Activated CD8-positive, alpha-beta memory T cell treated with anti-CD3 and anti-CD28 coated beads for 48 hours (primary cell): ENCODE measurements at places on chromosomes 12 and 14.

DNA sequence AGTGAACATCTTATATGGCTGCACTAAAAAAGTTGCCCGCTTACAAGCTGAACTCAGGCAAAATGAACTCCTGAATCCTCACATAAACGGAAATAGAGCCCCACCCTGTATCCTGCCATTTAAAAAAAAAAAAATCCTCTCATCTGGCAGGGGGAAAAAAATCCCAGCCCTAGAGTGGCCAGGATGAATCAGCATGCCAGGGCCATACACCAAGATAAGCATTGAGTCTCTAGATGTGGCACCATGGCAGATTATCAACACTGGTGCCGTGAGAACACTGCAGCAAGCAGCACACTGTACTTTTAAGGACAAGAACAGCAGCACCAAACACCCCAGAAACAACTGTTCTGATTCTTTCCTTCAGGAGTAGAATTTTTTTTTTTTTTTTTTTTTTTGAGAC, 65.5 kb downstream of the RASSF3 start:
- no peak for DNase-seq

DNA sequence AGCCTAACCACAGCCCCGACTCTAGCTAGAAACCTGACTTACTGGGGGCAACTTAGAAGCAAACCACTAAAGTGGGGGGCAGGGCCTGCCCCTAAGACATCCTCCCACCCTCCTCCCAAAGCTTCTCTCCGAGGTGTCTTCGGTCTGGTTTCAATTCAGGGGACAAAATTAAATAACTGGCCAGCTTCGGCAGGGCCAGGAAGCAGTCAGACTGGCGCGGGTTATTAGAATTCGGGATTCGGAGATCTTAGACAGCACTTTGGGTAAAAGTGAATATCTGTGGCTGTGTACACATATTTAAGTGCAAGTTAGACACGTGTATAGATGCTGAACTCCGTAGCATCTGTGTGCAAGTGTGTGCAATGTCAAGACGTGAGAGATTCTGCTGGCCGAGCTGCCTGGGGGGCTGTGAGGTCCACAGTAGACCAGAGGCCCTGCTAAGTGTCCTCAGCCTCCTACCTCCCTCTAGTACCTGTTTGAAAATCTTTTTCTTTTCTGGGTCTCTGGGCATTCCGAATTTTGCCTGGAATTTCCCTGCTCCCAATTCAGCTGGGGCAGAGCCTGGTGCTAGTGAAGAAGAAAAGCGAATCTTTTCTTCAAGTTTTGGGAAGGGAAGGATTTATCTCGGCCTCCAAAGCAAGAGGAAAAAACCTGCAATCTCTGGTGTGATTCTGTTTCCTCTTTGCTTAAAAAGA, 4.0 kb upstream of the HOXC10 start:
- no peak for DNase-seq

- no peak for DNase-seq
These were observed 4.1 kb downstream of the CELA1 start for GRCh38 chr12:51342416-51342815.

- no peak for DNase-seq
These were observed 200.1 kb downstream of the NUBPL start for GRCh38 chr14:31761325-31761724.

DNA sequence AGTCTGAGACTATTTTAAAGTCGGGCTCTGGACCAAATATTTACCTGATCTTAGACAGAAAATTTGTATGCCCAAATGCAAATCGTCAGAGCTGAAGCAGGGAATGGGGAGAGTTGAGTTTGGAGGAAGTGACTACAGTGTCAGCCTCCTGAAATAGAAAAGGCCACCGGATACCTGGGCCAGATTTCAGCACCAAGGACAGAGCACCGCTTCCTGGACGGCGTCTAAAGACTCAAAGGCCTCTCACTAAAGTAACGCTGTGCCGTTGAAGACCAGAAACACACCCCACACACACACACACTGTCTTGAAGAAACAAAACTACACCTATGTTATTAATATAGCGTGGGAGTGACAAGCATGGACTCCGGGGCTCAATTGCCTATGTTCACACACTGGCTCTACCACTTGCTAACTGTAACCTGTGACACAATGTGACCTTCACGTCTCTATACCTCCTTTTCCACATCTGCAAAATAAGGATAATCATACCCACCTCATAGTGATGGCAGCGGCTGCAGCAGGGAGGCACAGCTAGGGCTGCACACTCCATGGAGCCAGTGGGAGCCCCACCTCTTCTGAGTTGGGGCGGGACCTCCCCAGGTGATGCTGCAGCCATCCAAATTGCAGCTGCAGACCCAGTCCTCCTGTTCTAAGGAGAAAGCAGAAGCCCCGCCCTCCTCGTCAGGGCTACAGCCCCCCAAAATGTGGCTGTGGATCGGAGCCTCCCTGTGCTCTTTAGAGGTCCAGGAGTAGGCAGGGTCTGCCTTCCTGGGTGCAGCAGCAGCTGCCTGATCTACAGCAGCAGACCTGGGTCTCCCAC, 35.6 kb downstream of the KRT76 start:
- peak; percentile 12 for DNase-seq

DNA sequence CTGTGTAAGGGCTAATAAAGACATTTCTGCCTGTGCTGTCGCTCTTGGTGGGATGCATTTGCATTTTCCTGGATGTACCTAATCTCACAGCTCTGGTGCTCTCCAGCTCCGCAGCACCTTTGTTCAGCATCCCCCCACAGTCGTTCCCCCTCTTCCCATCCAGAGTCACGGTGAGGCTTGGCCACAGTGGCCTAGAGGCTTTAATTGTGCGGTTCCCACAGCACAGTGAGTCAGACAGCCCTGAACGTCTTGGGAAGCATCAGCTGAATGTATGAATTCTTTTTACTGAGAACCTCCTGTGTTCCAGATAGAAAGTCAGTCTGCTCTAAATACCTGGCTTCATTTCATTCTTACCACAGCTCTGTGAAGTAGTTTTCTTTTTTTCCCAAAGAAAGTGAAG, 28.7 kb downstream of the MLXIP start:
- no peak for DNase-seq

DNA sequence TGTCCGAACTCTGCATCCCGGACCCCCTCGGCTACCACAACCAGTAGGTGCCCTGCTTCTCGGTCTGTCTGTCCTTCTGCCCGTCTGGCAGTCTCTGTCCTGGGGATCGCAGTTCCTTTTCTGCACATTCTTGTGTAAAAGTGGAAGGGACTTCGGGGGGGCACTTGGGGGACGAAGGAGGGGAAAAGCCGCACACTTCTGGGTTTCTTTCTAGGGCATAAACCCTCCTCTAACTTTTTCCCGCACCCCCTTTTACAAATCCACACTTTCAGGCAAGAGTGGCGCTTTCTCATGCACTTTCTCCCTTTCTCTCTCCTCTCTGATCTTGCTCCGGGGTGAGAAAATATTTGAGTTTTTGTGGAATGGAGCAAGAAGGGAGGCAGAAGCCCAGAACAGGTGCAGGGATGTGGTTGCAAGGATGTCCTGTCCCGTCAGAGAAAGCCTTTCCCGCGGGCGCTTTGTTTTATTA, 506 bp downstream of the ESRRB start:
- no peak for DNase-seq

- DNase-seq = no peak
These were observed 231.0 kb downstream of the RBM19 start for GRCh38 chr12:113735131-113735530.

- no peak for DNase-seq
These were observed 21.4 kb downstream of the CKB start for GRCh38 chr14:103501041-103501870.

DNA sequence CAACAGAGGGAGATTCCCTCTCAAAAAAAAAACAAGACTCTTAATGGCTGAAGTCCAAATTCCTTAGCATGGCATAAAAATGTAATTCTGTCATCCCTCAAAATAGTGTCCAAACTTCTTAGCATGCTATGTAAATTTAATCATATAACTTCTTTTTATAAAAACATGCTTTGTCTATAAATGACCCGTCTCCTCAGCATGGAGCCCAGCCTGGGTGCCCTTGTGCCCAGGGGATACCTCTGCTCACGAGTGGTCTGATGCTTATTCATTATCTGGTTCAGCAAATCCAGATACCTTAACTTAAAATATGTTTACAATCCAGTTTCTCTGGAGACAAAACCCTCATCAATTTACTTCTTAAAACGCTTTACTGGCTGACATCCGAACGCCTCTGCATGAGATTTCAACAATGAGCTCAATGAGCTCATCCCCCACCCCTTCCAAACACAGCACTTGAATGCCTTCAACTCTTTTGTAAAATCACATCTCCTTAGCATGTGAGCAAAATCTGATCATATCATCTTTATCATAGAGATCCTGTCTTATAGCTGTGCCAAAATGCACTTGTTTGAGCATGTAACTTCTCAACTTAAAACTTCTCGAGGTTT, 15.7 kb downstream of the RTL1 start:
- DNase-seq = no peak
